ENCODE measurements at places on chromosomes 6 and 20.

GRCh38 chr20:49854190-49854875, 41.7 kb downstream of the SLC9A8 start:
- no peak for DNase-seq

- no peak for DNase-seq
These were observed 35.7 kb upstream of the IER3 start for GRCh38 chr6:30779850-30780641.

- DNase-seq: no peak
These were observed 1192.4 kb upstream of the CITED2 start for GRCh38 chr6:140566781-140567277.

GRCh38 chr20:63896264-63897105, 1.6 kb downstream of the DNAJC5 start:
- peak; percentile 17 for DNase-seq

DNA sequence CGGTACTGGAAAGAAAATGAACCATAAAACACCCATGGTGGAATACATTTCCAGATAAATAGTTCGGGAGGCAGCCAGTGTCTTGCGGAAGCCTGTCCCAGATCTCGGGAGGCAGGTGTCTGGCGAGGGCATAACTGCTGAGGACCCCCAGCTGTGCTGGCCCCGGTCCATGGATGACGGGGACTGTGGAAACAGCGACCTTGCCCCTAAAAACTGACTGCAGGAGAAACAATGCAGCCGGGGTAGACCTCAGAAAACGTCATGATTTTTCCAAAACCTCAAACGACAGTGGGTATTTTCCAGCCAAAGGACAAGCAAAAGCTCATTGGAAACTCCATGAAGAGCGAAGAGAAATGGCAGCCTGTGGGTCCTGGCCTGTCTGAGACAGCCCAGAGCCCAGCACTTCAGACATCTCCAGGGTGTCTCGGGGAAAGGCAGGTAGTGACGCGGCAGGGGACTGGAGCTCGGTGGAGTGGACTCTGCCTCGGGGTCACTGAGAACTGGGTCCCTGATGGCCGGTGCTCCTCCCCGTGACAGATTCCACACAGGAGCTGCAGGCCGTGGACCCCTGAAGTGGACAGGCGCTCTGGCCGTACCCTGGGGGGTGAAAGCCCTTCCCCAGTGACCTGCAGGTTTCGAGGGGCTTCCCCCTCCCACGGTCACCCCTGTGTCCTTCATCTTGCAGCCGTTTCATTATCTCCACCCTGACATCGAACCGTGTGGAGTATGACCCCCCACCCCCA, 188.6 kb downstream of the SYNDIG1 start:
- DNase-seq: no peak

- no peak for DNase-seq
These were observed 213.1 kb downstream of the ATXN1 start for GRCh38 chr6:16548121-16548520.

DNA sequence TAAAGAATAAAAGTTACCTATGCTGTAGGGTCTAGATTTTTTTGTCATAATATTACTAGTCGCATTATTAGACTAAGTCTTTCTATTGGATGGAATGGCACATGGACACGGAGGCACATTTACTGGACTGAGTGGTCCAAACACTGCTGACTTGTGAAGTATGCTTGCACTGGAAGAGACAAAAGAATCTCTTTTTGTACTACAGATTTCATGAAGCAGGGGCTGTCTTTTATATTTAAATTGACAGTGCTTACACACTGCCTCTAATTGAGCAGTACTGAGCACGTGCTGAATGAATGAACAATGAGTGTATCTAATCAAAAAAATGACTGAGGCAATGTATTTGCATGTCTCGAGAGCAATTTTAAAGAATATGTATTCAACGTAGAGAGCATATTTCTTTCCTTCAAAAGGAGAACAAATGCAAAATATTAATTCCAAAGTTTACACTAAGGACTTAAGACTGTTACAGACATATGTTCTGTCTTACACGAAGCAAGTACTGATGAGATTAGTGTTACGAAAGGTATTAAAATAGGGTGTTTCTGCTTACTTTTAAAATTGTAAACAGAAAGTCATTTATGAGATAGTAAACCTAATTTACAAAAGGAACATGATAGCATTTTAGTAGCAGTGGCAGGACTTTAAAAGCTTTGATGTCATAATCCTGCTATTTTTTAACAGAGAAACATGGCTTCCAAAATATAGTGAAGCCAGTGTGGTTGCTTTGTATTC, 8.3 kb downstream of the ELOVL2 start:
- no peak for DNase-seq

DNA sequence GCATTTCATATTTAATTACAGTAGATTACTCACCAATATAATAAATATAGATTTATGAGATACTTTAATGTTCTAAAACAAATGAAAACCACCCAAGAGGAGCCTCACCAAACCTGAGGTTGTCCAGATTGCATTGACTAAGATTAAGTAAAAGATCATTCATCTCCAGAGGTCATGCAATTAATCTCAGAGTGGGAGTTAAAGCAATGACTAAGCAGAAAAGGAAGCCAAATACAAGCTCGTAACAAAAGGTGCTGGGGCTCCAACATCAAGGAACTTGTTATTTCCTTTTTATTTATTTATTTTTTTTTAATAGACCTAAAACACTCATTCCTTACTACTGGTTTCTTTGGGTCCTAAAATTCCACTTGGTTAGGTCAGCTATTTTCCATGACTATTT, 57.7 kb downstream of the RSPO3 start:
- no peak for DNase-seq

GRCh38 chr20:23243791-23244155, 106.8 kb upstream of the NXT1 start:
- no peak for DNase-seq

GRCh38 chr6:152771061-152771687, 20.6 kb downstream of the VIP start:
- no peak for DNase-seq

DNA sequence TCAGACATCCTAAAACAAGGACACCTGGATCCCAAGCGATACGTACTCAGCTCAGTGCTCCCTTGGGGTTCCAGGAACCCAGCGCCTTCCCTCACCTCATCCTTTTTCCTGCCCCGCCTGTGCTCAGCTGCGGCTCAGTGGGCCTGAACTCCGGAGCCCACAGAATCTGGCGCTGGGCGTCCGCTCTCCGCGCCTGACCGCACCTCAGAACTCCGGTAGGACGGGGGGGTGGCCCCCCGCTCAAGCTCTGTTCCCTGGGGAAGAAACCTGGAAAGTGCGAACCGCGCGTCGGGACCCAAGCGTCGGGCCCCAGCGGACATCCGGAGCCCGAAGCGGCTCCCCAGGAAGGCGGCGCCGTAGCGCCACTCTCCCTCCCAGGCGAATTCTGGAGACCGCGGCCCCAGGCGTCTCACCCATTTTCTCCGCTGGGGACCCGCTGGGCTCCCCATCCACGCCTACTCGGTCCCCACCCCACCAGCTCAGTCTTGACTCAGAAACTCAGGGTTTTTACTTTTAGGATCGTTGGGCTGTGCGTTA, 336 bp upstream of the LY6G5C start:
- peak; percentile 26 for DNase-seq

DNA sequence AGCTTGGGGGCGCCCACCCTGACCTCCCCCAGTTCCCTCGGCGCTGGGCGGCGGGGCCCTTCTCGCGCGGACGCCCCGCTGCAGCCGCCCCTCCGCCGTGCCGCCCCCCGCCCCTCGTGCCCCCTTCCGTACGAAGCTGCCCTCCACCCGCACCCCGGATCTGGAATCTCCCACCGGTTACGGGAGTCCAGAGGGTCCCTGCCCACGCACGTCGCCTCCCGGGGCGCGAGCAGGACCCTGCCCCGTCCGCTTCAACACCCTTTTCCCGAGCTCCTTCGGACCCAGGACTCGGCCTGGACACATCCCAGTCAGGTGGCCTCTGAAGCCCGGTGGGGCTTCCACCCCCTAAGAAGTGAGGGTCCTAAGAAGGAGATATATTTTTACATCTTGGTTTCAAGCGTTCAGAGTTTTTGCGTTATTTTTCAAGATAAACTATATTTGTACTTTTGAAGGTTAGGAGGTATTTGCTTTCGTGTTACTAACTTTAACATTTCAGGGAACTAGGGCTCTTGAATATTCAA, 506 bp downstream of the ARFGAP1 start:
- no peak for DNase-seq

- no peak for DNase-seq
These were observed 144.2 kb downstream of the JARID2 start for GRCh38 chr6:15389765-15390723.

DNA sequence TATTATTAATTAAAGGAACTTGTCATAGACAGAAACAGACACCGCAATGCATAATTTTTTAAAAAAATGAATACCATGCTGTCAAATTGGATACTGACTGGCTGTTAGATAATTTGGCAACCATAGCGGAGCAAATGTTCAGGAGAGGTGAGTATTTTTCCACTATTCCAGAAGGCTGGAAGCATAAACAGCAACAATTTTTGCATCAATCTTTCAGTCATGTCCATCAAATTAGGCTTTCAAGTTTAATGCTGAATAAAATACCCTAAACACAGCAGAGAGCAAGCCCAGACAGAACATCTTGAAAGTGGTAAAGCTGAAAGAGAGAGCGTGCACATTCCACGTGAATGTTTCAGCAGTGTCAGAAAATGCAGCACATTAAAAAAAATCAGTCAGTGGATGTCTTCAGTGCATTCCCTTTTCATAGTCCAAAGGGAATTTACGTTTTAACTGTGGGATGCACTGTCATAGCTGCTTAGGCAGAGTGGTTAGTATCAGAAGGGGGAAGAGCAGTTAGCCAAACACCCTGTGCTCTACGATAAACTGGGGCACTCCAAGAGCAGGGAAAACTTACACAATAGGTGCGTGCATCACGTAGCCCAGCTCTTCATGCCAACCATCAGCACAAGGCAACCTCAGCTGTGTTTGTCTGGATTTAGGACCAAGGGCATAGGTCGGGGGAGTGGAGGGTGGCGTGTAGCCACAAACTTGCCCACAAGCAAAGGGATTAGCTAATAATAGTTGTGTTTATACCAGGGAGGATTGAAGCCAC, 116.2 kb upstream of the STMND1 start:
- DNase-seq: no peak

DNA sequence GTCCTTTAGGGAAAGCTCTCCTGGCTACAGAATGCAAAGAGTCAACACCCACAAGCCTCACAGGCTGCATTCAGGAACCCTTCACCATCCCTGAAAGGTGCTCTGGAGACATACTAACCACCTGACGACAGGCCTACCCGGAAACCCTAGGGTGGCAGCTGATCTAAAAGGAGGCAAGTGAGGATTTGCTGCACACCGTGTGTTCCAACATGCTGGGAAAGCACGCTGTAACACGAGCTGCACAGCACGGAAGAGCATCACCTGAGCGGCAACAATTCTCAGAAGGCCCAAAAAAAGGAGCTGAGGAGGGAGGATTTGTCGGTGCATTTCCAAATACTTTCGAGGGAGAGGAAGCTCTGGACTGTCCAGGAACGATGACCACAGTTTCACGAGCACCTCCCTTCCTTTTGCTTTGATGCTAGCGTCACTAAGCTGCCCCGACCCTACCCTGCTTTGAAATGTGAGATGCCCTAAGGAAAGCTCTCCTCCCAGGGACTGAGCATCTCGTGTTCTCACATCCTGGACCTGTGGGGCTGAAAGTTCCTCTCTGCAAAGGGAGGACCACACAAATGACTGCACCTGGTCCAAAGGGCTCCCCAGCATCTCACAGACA, 87.0 kb downstream of the PPP1R3G start:
- no peak for DNase-seq

GRCh38 chr6:42805297-42805861, 23.5 kb downstream of the BICRAL start:
- no peak for DNase-seq

DNA sequence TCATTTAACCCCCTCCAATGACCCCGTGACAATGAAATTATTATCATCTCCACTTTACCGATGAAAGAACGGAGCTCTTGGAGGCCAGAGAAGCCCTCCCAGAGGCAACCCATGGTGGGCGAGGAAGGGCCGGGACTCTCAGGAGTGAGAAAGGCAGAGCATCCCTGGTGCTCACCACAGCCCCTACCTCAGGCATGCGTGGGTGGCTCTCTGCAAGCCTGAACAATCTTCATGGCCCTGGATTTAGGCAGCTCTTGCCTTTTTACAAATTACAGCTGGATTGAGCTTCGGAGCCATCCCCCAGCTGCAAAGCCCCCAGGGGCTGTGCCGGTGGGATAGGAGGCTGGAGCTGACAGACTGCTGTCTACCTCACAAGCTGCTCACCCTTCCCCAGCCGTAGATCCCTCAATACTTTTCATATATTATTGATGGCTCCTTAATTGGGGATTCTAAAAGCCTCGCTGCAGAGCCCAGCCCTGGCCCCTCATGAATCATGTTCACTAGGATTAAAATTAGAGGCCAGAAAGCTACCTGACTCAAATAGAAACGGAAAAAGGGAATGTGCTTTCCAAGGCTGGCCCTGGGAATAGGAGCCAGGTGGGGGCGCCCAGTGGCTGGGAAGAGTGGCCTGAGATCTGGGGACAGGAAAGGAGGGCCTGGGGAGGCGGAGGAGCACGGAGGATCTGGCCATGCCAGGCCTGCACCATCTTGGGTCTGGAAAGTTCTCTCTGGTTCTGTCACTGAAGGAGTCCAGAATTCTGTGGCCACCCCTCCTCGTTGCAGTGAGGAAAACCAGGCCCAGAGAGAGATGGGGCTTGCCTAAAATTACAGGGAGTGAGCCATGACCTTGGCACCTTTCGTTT, 29.1 kb downstream of the CPNE5 start:
- DNase-seq: no peak

- no peak for DNase-seq
These were observed 49.3 kb upstream of the E2F3 start for GRCh38 chr6:20352346-20352745.

DNA sequence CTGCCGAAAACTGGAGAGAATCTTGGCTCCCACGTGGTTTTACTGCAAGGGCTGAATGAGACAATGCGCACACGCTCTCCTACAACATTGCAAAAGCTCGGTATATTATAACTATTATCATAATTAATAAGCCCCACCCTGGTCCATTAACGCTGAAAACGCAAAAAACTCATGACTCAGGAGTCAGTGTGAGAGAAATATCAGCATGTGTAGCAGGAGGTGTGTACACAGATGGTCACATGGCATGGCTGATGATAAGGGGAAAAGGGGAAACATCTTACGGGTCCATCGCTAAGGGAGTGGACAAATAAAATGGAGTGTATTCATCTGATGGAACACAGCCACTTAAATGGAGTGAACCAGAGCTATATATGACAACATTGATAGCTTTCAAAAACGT, 29.2 kb downstream of the CDH22 start:
- no peak for DNase-seq

GRCh38 chr6:13907614-13908215, 17.0 kb upstream of the RNF182 start:
- DNase-seq: no peak

DNA sequence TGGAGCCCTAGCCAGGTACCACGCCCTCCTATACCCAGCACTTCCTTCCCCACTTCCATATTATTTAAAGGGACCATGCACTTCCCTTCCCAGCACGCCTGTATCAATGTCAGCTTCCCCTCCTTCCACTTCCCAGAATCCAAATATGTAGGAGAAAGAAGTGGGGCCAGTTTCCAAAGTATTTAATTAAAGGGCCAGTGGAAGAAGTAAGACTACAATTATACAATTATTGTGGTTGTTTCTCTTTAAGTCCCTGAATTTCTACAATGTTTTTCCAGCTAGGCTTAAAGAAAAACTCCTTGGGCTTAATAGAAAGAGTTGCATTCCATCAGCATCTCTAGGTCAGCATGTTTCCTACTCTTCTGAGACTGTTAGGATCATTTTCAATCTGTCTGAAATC, 515.8 kb downstream of the PREX1 start:
- no peak for DNase-seq

GRCh38 chr20:32344835-32345506, 13.2 kb upstream of the ASXL1 start:
- DNase-seq: no peak

Data from activated T-helper 9 cell treated with anti-CD3 and anti-CD28 coated beads, Interleukin-2, amount 50 U/mL, for 16 hours (primary cell).